ENCODE measurements at places on chromosomes 6 and 20. TPM values are rescaled to one million over a fixed set of nuclear protein-coding genes. Genes with fewer than 3 reads are reported as not detected.

GRCh38 chr6:89411145-89412070, 665 bp downstream of the RRAGD start:
- H3K36me3 ChIP-seq = no peaks in the 10 kb centered on the region
- peak; percentile 70 for DNase-seq
- peak overlapping the region; percentile 65 for H3K4me3 ChIP-seq
- H3K27ac ChIP-seq = peak overlapping the region; percentile 85
- peaks cover 21% of the 10 kb centered on the region for H3K4me1 ChIP-seq
- H3K27me3 ChIP-seq = peaks cover 13% of the 10 kb centered on the region

DNA sequence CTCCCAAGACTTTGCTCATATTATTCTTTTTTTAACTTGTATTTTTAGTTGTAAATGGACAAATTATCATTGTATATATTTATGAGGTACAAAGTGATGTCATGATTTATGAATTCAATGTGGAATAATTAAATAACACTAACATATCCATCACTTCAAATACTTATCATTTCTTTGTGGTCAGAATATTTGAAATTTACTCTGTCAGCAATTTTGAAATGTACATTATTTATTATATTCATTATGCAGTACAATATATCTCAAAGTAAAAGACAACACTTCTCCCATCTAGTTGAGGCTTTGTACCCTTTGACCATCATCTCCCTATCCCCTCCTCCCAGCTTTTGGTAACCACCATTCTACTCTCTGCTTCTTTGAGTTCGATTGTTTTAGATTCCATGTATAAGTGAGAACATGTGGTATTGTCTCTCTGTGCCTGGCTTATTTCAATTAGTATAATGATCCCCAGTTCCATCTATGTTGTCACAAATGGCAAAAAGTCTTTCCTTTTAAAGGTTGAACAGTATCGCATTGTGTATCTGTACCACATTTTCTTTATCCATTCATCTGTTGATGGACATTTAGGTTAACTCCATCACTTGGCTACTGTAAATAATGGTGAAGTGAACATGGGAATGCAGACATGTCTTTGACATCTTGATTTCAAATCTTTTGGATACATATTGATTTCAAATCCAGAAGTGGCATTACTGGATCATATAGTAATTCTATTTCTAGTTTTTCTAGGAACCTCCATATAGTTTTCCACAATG, 197.2 kb downstream of the KIF6 start:
- no peak overlapping the region for H3K4me3 ChIP-seq
- no peak for DNase-seq
- no peaks in the 10 kb centered on the region for H3K36me3 ChIP-seq
- H3K27me3 ChIP-seq = no peaks in the 10 kb centered on the region
- H3K4me1 ChIP-seq = no peaks in the 10 kb centered on the region

GRCh38 chr6:104700371-104701185, 159.1 kb downstream of the HACE1 start:
- H3K36me3 ChIP-seq = no peaks in the 10 kb centered on the region
- no peaks in the 10 kb centered on the region for H3K4me1 ChIP-seq
- no peak overlapping the region for H3K4me3 ChIP-seq
- H3K27ac ChIP-seq = no peak overlapping the region
- DNase-seq = no peak
- no peaks in the 10 kb centered on the region for H3K27me3 ChIP-seq

DNA sequence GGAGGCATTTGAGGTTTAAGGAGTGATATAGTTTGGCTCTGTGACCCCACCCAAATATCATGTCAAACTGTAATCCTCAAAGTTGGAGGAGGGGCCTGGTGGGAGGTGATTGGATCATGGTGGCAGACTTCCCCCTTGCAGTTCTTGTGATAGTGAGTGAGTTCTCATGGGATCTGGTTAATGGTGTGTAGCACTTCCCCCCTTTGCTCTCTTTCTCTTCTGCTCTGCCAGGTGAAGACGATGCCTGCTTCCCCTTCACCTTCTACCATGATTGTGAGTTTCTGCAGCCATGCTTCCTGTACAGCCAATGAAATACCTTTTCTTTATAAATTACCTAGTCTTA, 1.7 kb upstream of the HDDC2 start:
- H3K27ac ChIP-seq = no peak overlapping the region
- peaks cover 11% of the 10 kb centered on the region for H3K36me3 ChIP-seq
- peaks cover 6% of the 10 kb centered on the region for H3K4me1 ChIP-seq
- DNase-seq = no peak

DNA sequence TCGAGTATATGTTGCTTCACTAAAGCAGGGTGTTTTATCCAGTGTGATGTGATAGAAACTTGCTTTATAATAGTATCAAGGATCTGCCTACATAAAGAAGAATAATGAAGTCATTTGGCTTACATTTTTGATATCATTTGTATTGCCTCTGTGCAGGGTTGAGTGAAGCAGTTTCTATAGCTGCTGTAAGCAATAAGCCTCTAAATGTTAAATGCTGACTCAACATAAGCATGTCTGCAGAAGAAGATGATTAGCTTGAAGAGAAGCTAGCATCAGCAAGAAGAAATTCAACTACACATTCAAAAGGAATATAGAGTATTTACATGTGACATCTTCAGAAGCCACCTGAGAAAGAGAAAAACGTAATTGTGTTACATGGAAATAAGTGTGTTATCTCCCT, 17.6 kb downstream of the SLC35F1 start:
- no peaks in the 10 kb centered on the region for H3K36me3 ChIP-seq
- H3K27me3 ChIP-seq = peaks cover 8% of the 10 kb centered on the region
- no peak overlapping the region for H3K27ac ChIP-seq
- peaks cover 3% of the 10 kb centered on the region for H3K4me1 ChIP-seq
- no peak overlapping the region for H3K4me3 ChIP-seq
- no peak for DNase-seq

- no peaks in the 10 kb centered on the region for H3K4me1 ChIP-seq
- peaks cover 64% of the 10 kb centered on the region for H3K36me3 ChIP-seq
Measured at GRCh38 chr20:48635791-48636267, 192.0 kb downstream of the PREX1 start.

- no peak overlapping the region for H3K4me3 ChIP-seq
- H3K4me1 ChIP-seq = no peaks in the 10 kb centered on the region
- no peak overlapping the region for H3K27ac ChIP-seq
- no peak for DNase-seq
Measured at GRCh38 chr6:128616342-128616741, 95.9 kb upstream of the PTPRK start.

GRCh38 chr20:35297740-35298139, 5.5 kb upstream of the FAM83C start:
- H3K36me3 ChIP-seq = peaks cover 6% of the 10 kb centered on the region
- peaks cover 2% of the 10 kb centered on the region for H3K27me3 ChIP-seq
- no peaks in the 10 kb centered on the region for H3K4me1 ChIP-seq

GRCh38 chr6:1739680-1740079, 130.0 kb downstream of the FOXC1 start:
- no peak overlapping the region for H3K4me3 ChIP-seq
- H3K36me3 ChIP-seq = no peaks in the 10 kb centered on the region
- no peak overlapping the region for H3K27ac ChIP-seq

- H3K4me3 ChIP-seq = no peak overlapping the region
- no peak overlapping the region for H3K27ac ChIP-seq
- H3K27me3 ChIP-seq = no peaks in the 10 kb centered on the region
- H3K36me3 ChIP-seq = no peaks in the 10 kb centered on the region
- DNase-seq = peak; percentile 21
Measured at GRCh38 chr6:71444222-71444621, 155.6 kb downstream of the OGFRL1 start.

- H3K4me3 ChIP-seq = peak overlapping the region; percentile 88
- H3K27me3 ChIP-seq = no peaks in the 10 kb centered on the region
- H3K27ac ChIP-seq = peak overlapping the region; percentile 0
- peak; percentile 53 for DNase-seq
Measured at GRCh38 chr6:147201885-147202515, 2.2 kb upstream of the STXBP5 start.

- H3K4me3 ChIP-seq = no peak overlapping the region
- H3K36me3 ChIP-seq = no peaks in the 10 kb centered on the region
- no peak for DNase-seq
- H3K4me1 ChIP-seq = no peaks in the 10 kb centered on the region
- no peaks in the 10 kb centered on the region for H3K27me3 ChIP-seq
- H3K27ac ChIP-seq = no peak overlapping the region
Measured at GRCh38 chr6:52872031-52872430, 31.4 kb upstream of the GSTA5 start.

The FABP7 gene
- polyA plus RNA-seq = 2.1 TPM

The REM1 gene
- 8.5 TPM for polyA plus RNA-seq

The IL22RA2 gene
- polyA plus RNA-seq = not detected

The PHF20 gene
- polyA plus RNA-seq = 24.1 TPM

The WFDC5 gene
- 0.32 TPM for polyA plus RNA-seq

All from muscle of leg (tissue), 16 donors.